ENCODE measurements at places on chromosomes 13 and 19.

GRCh38 chr19:41911889-41912731, 16.1 kb downstream of the ERFL start:
- no peak for DNase-seq

DNA sequence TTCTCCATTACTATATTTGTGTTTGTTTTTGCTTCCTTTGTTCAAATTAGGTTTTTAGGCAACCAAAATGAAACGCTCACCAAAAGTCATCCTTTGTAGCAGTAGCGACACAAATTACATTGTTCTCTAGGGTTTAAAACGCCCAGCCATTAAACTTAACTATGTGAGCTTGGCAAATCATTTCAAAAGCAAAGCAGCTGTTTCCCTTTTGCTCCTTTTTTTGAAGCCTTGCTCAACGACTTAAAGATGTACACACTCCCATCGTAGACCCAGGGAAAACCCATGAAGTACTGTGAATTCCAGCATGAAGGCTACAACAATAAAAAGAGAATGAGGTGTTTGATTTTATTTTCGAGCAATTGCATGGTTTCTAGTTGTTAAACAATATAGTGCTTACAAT, 106.7 kb downstream of the RAP2A start:
- DNase-seq = no peak

DNA sequence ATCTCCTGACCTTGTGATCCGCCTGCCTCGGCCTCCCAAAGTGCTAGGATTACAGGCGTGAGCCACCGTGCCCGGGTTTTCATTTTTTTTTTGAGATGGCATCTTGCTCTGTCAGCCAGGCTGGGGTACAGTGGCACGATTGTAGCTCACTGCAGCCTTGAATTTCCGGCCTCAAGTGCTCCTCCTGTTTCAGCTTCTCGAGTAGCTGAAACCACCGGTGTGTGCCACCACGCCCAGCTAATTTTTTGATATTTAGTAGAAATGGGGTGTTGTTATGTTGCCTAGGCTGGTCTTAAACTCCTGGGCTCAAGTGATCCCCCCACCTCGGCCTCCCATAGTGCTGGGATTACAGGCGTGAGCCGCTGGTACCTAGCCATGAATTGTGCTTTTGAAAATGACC, 5.9 kb downstream of the ADAT3 start:
- DNase-seq = no peak

GRCh38 chr13:91278888-91279287, 68.6 kb upstream of the MIR17HG start:
- DNase-seq = no peak

DNA sequence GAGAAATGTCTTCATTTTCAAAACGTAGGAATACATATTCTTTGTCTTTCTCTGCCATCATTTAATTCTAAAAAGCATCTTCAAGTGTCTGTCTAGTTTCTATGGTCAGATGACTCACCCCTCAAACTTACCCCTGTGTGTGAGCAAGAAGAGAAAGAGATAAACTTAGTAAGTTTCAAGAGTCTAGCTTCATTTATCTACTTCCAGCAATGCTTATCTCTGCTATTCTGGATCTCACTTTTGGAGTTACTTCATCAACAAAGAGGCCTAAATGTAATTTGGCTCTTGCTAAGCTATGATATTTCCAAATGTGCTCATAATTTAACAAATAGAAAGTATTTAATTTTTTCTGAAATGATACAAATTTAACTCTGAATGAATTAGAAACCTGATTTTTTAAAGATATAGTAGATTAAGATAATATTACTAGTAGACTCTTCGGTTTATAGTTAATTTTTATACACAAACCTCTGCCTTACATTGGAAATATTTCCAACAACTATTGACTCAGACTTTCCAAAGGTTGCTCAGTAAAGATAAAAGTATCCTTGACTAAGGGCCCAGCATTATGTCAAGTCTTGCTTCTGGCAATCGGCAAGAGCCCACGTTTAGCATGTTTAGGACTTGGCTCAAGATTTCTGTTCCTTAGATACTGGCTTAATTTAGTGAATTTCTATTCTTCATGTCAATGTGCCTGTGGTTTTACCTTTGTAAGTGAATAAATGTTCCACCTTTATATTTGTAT, 1511.0 kb upstream of the SLC10A2 start:
- DNase-seq = no peak

DNA sequence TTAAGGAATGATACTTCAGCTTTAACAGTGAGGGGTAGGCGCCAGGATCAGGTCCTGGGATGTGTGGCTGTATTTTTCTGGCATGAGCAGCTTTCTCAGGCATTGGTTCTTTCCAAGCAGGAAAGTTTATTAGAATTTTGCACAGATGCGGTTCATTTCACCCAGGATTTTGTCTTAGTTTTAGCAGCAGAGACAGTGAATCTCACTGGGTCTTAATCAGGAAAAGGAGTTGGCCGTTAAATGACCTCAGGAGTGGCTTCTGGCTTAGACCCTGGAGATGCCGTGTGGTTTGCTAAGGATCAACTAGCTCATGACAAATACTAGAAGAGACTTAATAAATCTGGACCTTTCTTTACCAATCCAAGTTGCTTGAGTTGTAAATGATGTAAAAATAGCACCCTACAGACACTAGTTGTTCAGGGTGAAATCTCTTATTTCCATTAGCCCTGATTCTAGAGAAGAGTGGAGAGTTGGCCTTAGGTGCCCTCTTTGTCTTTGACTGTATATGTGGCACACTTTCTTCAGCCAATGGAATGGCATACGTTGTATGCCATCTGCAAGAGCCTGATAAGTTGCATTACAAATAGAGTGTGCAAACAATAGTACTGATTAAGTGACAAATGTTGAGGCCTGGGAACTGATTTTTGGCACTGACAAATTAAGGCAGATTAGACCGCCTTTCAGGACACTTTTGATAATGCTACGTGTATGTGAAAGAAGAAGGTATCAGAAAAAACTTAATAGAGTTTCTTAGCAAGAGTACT, 34.0 kb downstream of the LRCH1 start:
- no peak for DNase-seq

GRCh38 chr19:48726556-48726955, 7.0 kb upstream of the MAMSTR start:
- no peak for DNase-seq

DNA sequence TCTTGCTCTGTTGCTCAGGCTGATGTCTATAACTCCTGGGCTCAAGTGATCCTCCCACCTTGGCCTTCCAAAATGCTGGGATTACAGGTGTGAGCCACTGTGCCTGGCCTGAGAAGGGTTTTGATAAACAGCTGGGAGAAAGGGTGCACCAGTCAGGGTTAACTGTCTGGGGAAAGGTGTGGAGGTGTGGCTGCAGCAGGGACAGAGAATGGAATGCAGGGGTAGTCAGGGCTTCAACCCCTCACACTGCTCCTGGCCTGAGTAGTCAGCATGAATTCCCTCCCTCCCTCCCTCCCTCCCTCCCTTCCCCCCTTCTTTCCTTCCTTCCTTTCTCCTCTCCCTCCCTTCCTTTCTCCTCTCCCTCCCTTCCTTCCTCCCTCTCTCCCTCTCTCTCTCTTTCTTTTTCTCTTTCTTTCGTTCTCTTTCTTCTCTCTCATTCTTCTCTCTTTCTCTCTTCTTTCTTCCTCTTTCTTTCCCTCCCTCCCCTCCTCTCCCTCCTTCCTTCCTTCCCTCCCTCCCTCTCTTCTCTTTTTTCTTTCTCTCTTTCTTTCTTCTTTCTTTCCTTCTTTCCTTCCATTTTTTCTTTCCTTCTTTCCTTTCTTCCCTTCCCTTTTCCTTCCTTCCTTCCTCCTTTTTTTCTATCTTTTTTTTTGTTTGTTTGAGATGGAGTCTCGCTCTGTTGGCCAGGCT, 16.0 kb downstream of the MYO1F start:
- DNase-seq = no peak

GRCh38 chr19:4744451-4745174, 21.0 kb upstream of the DPP9 start:
- no peak for DNase-seq

- DNase-seq = no peak
Observed at GRCh38 chr13:71320452-71320851, 546.6 kb downstream of the DACH1 start.

GRCh38 chr13:64753233-64754000, 2476.7 kb downstream of the PCDH9 start:
- DNase-seq = no peak

DNA sequence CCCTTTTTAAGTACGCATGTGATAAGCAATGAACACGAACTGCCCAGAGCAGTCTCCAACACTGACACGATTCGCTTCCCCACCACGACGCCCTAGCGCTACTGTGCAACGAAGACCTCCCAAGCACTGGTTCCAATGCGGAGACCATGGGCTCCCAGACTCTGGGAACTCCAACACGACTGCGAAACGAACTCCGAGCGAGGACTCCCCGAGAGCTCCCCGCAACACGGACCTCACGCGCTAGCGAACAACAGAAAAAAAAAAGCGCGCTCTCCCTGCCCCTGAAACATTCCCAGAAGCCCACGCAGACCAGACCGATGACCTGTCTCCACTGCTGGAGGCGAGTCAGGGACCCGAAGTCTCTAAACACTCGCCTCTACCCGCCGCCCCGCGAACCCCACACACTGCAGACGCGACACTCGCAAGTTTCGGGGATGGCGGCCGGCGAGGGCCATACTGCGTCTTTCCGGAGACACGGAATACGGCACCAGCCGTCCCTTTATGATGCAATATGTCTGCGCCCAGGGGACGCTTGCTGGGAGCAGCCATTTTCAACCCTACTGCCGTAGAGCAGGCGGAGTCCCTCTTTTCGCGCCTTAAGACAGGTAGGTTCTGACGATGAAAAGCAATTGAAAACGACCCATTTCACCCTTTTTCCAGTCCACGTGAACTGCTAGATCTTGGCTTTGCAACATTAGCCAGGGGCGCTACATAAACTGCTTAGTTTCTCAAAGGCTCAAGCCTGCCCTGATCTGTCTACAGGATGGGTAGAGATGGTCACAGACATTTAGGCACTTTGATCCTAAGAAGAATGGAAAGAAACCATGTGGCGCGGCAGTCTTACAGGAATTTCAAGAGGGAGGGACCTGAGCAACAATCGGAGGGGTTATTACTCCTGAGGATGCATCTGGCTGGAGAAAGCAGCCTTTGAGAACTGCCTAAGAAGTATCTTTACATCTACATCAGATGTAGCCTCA, at the start of gene ZNF577:
ZNF577 (minus strand) TSS at position 430 of the 977 bp plus-strand sequence. CDS start 7,569 bp downstream, outside the sequence.
- peak; percentile 84 for DNase-seq

DNA sequence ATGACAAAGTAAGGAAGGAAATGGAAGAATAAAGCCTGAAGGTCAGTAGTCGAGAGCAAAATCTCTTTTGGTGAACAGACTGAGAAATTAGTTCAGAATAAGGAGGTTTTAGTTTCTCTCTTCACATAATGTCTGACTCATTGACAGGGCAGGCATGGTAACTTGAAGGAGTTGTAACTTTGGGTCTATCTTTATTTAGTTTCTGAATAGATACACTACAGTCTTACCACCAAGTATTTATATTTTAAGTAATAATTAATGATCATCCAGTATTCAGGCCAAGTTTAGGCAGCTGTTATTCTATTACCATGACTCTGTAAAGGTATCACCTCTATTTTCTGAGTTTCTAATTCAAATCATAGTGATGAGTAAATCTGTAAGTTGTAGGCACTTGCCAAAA, 219.9 kb downstream of the SPRY2 start:
- DNase-seq = no peak

DNA sequence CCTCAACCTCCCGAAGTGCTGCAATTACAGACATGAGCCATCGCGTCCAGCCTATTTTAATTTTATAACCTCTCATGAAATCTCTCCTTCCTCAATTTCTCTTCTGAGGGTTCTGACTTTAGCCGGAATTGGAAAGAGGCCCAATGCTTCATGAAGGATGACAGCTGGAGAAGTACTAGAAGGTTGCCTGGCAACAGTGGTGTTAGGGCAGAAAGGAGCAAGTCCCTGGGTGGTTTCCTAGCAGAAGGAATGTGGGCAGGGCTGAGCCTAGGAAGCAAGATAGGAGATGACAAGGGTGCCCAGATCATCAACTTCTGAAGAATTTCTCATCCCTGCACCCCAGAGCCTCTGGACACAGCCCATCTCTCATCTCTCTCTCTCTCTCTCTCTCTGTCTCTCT, 25.8 kb downstream of the CACNG6 start:
- no peak for DNase-seq

GRCh38 chr13:60482012-60482411, 85.0 kb downstream of the TDRD3 start:
- no peak for DNase-seq

GRCh38 chr13:70505809-70506208, 397.6 kb upstream of the KLHL1 start:
- DNase-seq = no peak

GRCh38 chr13:111791131-111791530, 275.8 kb upstream of the SOX1 start:
- DNase-seq = no peak

GRCh38 chr13:40094056-40094455, 438.6 kb downstream of the COG6 start:
- DNase-seq = no peak

DNA sequence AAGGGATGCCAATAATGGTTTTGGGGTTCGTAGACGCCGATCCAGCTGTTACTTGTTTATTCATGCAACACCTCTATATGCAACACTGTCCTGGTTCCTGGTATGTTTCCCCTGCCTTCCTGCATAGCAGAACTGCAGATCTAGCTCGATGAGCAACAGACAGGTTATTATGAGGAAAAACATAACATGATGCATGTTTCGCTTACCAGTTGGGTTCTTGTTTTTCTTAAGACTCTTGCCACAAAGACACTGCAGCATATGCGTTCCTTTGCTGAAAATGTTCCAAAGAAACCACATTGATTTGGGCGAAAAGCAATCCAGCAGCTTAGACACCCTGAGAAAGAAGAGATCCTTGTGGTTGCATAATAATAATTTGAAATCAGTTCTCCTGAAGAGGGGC, 583 bp downstream of the FGF14 start:
- DNase-seq = no peak

DNA sequence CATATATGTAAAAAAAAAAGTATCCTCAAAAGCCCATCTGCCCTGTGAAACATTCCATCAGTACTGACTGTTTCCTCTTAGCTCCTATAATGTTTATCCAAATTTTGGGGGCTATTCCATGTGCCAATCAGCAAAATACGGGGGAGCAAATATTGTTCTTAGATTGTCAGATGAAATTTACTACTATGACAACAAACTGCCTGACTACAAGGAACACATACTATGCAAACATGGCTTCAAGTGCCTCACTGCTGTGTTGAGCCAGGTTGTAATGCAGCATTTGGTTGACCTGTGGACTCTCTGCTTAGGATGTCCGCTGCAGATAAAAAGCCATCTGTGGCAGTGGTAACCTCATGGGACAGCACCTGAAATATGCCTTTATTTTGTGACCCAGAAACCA, 98.2 kb upstream of the SCEL start:
- DNase-seq = no peak
